Fibroblast of lung (primary cell): ENCODE measurements at places on chromosomes 1 and 21. TPM values are rescaled to one million over a fixed set of nuclear protein-coding genes. Genes with fewer than 3 reads are reported as not detected.

The ARHGAP29 gene
- 20.5 and 26.6 TPM in 2 replicates for total RNA-seq

The LPAR3 gene
- total RNA-seq: 3.3 and 7.6 TPM in 2 replicates

The TTC24 gene
- total RNA-seq: not detected in 2 replicates

The IQCC gene
- total RNA-seq: 1.3 and 2.3 TPM in 2 replicates
